ENCODE measurements at places on chromosomes 4 and X. TPM values are rescaled to one million over a fixed set of nuclear protein-coding genes. Genes with fewer than 3 reads are reported as not detected.

DNA sequence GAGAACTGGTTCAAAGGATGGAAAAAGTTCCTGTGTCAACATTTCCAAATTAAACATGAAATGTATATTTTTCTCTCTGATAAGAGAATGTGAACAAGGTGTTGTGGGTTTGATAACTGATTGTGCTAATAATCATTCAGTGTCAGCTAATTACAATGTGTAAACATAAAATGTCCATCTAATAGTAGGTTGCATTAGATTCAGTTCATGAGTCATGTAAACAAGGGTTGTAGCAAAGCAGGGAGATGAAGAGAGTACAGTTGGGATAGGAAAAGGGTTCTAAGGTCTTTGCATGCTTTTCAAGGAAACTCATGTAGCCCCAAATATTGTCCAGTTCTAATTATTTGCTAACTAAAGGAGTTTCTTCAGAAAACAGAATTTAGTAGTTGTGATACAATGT is 55.4 kb downstream of the DCLK2 start:
- H3K4me3 ChIP-seq: no peak overlapping the region
- no peaks in the 10 kb centered on the region for H3K27me3 ChIP-seq
- no peak for DNase-seq
- H3K27ac ChIP-seq: no peak overlapping the region
- no peaks in the 10 kb centered on the region for H3K36me3 ChIP-seq

TSPAN7 gene
- 38.3 TPM for total RNA-seq

SLC16A2 gene
- total RNA-seq: 13.7 TPM

DNA sequence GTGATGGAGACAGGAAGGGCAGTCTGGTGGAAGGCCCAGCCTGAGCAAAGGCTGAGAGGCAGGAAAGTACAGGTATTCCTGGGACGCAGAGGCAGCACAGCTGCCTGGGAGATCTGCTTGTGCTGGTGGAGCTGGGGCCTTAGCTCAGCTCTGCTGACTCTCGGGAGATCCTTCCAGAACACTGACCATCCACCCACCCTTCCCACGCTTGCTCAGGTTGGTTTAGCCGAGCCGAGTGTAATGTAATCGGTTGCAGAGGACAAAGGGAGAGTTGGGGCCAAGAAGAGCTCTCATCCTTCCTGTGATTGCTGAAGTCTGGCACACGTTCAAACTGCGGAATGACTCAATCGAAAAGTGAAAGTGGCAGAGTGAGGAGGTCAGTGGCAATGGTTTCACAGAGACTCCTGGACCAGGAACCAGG is 43.1 kb upstream of the GPR78 start:
- DNase-seq: no peak
- no peak overlapping the region for H3K27ac ChIP-seq
- H3K4me1 ChIP-seq: no peaks in the 10 kb centered on the region
- H3K36me3 ChIP-seq: no peaks in the 10 kb centered on the region
- H3K27me3 ChIP-seq: no peaks in the 10 kb centered on the region
- no peak overlapping the region for H3K4me3 ChIP-seq

SPATA18 gene
- 5.5 TPM for total RNA-seq

DNA sequence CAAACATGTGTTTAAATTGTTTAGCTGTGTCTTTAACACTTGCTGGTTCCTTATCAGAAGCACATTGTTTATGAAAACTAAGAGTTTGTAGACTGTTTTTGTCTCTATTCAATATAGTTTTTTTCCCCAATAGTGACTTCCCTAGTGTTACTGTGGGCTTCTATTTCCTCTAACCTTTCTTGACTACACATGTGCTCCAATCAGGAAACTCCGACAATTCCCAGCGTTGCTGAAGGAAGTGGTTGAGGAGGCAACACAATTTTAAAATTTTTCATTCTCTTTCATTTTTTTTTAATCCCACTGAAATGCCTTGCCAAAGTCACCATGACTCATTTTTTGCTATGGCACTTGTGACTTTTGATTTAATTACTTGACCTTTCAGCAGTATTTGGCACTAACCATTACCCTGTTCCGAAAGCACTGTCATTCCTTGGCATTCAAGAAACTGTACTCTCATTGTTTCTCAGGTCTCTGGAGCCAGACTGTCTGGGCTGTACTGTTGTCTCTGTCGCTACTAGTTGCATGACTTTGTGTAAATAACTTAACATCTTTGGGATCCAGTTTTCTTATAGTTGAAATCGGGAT is 67.6 kb upstream of the FREM3 start:
- no peak for DNase-seq
- no peak overlapping the region for H3K27ac ChIP-seq
- no peaks in the 10 kb centered on the region for H3K27me3 ChIP-seq
- H3K36me3 ChIP-seq: no peaks in the 10 kb centered on the region
- H3K4me3 ChIP-seq: no peak overlapping the region

KLKB1 gene
- 0.45 TPM for total RNA-seq
